Stimulated activated CD8-positive, alpha-beta memory T cell treated with anti-CD3 and anti-CD28 coated beads, Interleukin-12 subunit alpha, Interleukin-12 subunit beta, amount 100 ng/mL, for 4 hours (primary cell): ENCODE measurements at places on chromosomes 12 and 14.

- DNase-seq: no peak
Measured at GRCh38 chr12:110874781-110875180, 28.0 kb downstream of the CCDC63 start.

DNA sequence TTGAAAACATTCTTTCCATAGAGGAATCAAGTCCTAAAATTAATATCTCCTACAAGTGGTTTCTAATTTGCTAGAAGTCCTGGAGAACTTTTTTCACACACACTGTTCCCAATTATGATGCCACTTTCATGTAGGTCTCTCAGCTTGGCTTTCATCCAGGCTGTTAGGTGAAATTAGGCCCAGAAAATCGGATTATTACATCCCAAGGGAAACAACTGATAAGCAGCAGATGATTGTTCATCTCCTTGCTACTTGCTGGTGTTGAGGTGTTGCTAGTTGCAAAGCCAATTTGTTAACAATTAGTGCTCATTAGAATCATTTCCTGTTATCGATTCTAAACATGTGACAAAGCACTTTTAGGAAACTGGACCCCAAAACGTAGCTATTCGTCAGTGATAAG, 248.0 kb downstream of the PDZRN4 start:
- DNase-seq: no peak

- DNase-seq: no peak
Measured at GRCh38 chr12:13368431-13368830, 171.9 kb downstream of the EMP1 start.

GRCh38 chr12:109885616-109886015, 5.3 kb upstream of the GLTP start:
- no peak for DNase-seq

- peak; percentile 58 for DNase-seq
Measured at GRCh38 chr12:118061011-118061872, at the start of gene WSB2. TSS of gene WSB2 (minus strand) at chr12:118061179. CDS start at chr12:118061048, 131 bp downstream.

DNA sequence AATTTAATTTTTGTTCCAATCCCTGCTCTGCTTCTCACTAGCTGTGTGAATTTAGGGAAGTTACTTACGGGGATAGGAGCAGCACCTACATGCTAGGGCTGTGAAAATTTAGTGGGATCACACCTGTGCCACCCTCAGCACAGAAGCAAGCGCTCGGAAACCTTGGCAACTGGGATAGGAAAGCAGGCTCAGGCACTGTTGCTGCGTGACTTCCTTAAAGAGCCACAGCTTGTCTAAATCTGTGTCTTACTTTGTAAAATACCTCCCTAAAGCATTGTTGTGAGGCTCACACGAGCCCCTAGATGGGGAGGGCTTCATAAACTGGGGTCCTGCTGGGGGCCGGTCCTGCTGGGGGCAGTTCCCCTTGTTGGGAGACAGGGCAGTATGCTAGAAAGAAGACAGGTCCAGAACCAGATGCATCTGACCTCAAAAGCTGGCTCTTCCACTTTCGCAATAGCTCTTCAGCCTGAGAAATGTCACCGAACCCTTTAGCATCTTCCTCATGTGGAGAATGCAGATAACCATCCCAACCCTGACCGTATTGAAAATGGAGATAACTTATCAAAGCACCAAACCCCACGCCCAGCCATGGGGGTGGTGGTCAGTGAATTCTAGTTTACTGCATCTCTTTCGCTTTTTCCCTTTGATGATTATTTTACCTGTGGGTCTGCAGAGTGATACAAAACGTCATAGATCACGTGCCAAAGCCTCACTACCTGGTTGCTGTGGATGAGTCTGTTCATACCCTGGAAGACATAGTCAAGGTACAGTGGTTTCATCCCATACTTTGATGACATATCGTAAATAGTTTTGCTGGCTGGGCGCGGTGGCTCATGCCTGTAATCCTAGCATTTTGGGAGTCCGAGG, 54.1 kb downstream of the AK7 start:
- no peak for DNase-seq

DNA sequence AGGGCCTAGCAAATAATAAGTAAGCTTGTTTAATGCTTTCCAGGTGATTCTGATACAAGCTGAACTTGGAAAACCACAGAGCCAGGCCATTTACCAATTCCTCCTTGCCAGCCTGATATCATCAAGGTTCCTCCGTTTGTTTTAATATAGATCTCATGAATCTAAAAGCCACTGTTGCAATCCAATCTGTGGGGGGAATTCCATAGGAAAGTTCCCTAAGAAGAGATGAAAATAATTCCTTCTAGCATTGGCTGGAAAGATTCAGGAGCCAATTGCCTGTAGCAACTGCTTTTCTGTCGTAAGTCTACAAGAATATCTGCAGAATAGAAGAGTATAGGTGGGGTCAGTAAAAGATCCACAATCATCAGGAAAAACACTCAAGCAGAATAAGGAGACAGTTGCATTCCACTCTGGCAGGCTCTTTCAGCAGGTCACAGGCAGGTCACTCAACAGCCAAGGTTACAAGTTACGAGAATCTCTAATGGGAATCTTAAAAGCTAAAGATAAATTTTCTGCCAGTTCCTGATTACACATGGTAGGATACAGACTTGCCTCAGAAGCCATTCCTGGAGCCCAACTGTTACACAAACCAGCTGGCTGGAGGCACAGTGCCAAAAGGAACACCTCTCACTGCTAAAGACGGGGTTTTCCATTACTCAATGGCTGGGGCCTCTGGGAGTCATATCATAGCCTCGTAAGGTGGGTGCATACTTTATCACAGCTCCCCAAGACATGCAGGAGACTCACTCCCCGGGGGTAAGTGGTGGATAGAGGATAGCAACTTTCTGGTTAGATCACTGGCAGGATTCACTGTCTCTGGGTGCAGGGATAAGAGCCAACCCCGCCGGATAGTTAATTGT, 43.6 kb downstream of the FGD6 start:
- no peak for DNase-seq

GRCh38 chr12:6639151-6639801, 3.5 kb upstream of the LPAR5 start:
- no peak for DNase-seq

DNA sequence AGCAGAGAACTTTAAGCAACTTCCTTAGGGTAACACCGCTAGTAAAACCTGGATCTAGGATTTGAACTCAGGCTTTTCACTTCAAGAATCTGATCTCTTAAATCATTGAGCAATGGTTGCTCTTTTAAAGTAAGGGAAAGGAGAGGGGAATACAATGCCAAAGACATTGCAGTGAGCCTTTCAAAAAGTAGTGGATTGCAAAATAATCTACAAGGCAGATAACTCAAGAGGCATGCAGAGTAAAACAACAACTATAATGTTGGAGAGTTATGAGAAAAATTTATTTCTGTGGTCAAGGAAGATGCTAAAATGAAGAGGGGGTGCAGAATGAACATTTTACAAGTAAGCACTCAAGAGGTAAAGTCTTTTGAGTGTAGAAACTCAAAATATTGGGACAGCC, 432.6 kb downstream of the C12orf50 start:
- no peak for DNase-seq

DNA sequence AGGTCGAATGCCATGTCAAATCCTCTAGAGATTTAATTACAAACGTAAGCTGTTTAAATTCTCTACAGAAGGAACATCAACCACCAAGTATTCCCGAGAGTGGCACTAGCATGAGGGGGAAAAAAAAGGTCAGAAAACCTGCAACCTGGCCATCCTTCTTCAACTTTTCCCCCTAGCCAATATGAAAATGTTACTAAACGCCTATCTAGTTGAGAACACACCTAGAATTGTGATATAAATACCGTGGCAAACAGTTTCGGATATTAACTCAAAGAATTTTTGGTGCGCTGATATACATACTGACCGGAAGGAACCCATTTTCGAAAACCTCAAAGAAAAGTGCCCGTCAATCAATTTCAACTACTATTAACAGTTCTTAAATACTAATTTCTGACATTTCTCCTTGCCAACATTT, 1.8 kb downstream of the HNRNPC start:
- DNase-seq: no peak

GRCh38 chr12:107122452-107122958, 29.2 kb upstream of the CRY1 start:
- no peak for DNase-seq

DNA sequence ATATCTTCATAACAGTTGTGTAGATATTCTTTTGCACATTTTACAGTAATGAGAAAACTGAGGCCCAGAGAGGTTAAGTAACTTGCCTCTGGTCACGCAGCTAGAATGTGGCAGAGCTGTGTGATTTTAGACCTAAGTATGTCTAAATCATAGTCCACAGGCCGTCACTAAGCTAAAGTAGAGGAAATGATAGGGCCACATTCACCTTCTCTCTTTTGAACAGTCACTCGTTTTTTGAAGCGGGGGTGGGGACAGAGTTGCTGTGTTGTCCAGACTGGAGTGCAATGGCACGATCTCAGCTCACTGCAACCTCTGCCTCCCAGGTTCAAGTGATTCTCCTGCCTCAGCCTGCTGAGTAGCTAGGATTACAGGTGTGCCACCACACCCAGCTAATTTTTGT, 68.5 kb downstream of the RASSF3 start:
- DNase-seq: no peak

DNA sequence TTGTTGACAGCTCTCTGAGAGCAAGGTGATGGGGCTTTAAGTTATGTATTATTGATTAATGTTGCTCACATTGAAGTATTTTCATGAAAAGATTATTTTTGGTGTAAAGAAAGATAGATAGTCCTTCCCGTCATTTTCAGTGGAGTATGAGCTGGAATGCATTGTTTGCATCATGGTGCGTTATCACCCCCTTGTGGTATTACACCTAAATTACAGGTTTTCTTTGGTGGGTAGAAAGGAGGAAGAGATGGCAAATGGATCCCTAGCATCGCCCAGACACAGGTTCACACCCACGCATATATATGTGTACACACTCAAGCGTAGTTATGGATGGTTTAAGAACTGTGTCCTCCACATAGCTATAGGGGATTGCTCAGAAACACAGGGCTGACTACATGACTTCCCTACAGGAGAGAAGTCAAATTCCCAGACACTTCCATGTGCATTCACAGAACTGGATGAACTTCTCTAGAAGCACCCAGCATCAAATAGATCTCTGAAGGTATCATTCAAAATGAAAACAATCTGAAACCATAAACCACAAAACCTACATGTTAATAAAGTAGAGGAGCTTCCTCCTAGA, 14.4 kb upstream of the SERPINA10 start:
- no peak for DNase-seq

- DNase-seq: no peak
Measured at GRCh38 chr14:45587142-45587541, 334.1 kb upstream of the MIS18BP1 start.

DNA sequence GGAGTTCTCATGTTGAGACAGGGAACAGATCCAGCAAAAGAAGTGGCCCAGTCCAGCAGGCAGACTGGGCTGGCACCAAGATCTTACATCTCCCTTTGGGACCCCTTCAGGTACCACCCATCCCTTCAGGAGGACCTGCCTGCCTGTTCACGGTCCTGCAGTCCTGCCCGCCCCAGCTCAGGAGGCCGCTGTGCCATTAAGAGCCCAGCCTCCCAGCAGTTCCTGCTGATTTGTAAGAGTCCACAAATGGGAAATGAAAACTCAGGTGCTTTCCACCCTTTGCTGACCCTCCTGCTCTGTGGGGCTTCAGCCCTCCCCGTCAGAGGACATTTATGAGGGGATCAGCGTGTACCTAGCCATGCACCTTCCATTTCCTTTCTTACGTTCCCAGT, 39.5 kb downstream of the C14orf132 start:
- DNase-seq: no peak

- no peak for DNase-seq
Measured at GRCh38 chr12:27277846-27278260, 33.8 kb downstream of the STK38L start.

DNA sequence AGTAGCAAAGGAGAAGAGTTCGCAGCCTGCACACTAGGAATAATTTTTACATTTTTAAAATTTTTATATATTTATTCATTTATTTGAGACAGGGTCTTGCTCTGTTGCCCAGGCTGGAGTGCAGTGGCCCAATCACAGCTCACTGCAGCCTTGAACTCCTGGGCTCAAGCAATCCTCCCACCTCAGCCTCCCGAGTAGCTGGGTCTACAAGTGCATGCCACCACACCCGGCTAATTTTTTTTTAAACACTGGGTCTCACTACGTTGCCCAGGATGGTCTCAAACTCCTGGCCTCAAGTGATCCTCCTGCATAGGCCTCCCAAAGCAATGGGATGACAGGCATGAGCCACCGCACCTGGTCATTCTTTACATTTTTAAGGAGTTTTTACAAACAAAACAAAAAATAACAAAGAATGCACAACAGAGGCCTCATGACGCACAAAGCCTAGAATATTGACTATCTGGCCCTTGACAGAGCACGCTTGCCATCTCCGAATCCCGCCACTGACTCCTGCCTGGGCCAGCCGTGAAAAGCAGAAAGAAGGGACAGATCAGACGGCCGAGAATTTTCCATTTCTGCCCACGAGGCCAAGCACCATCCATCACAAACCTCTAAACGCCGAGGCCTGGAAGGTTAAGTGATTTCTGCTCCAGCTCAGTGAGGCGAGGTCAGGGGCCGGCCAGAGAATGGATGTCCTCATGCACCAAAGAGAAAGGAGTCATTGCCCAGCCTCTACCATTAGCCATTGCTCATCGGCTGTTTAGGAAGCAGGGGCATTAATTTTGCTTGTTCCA, 120.0 kb downstream of the SCARB1 start:
- no peak for DNase-seq

- no peak for DNase-seq
Measured at GRCh38 chr12:82673698-82674097, 13.0 kb upstream of the TMTC2 start.

GRCh38 chr14:65472189-65472588, 59.7 kb downstream of the FUT8 start:
- no peak for DNase-seq

- DNase-seq: no peak
Measured at GRCh38 chr12:82408844-82409243, 50.5 kb downstream of the METTL25 start.

GRCh38 chr12:131230340-131231031, 276.8 kb downstream of the ADGRD1 start:
- no peak for DNase-seq
